Fibroblast of skin of right quadriceps (primary cell): ENCODE measurements at places on chromosomes 2 and 18.

GRCh38 chr2:237058423-237058822, 27.3 kb upstream of the COPS8 start:
- DNase-seq, result no peak

- no peak for DNase-seq
Measured at GRCh38 chr2:197914778-197915177, 110.4 kb downstream of the PLCL1 start.

- no peak for DNase-seq
Measured at GRCh38 chr18:79384151-79384807, 11.5 kb upstream of the NFATC1 start.

- DNase-seq, result peak; percentile 81
Measured at GRCh38 chr2:36530178-36530982, 67.6 kb downstream of the FEZ2 start.

DNA sequence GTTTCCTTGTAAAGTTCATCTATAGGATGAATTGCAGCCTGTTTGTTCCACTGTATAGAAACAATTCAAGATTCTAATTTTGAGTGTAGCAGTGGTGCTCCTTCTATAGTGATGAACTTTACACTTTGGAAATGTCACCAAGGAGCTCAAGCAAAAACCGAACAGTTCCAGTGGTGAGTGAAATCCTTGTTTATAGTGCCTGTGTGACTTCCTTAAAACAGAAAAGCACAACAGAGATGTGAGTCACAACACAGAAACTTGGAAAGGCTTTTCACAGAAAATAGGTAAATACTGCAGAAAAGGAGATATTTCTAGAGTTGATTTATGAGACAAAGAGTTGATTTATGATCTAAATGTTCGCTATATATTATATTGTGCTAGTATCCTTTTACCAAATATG, 482.0 kb downstream of the PTPRM start:
- no peak for DNase-seq

DNA sequence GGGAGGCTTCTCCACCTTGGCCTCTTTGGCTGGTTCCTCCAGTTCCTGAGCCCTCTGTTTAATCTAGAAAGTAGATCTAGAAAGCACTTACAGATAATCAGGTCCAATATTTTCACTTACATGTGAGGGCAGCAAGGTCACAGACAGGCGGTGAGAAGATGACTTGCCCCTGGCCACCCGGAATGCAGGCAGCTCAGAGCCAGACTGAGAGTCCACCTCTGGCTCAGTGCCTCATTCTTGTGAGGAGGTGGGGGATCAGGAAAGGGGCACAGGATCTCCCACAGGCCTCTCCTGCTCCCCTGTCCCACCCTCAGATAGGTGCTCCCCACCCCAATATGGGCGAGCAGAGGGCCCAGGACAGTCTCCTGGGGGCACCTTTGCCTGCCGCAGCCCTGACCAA, 5.8 kb downstream of the WNT6 start:
- DNase-seq, result no peak

GRCh38 chr2:20015482-20016083, 3.1 kb upstream of the MATN3 start:
- DNase-seq, result peak; percentile 55

GRCh38 chr2:44936275-44936674, 5.2 kb upstream of the SIX3 start:
- no peak for DNase-seq

GRCh38 chr18:40670668-40671375, 1284.2 kb upstream of the PIK3C3 start:
- no peak for DNase-seq

DNA sequence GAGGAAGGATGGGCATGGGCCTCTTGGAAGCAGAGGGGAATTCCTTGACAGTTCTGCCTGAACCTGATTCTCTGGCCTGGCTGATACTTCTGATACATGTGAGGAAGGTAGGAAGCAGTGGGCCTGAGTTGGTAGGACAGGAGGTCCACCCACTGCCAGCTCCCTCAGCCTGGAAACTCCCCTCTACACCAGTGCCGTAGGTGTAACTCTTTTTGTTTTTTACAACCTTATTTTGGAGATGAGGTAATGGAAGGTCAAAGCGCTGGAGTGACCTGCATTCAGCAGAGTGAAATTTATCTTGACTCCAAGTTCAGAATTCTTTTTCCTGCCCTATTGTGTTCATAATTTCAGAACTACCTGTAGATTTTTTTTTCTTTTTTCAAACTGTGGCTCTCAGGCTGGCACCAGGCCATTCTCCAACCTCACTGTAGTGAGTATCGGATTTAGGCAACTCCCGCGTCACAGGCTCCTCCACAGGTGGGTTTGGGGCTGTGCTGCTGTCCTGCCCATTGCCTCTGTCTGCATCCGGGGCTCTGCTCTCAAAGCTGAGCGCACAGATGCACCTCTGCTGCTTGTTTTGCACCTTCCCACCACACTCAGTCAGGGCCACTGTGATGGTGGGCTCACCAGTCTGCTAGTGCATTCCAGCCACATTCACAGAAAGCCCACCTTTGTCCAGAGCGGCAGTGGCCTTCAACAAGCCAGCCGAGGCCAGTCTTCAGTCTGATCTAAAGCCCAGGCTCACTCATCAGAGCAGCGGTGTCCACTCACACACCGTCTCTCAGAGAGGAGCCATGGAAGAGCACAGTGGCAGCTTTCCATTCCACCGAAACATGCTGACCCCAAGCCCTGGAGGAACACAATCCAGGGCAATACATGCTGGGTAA, 87.2 kb downstream of the UXS1 start:
- DNase-seq, result no peak

DNA sequence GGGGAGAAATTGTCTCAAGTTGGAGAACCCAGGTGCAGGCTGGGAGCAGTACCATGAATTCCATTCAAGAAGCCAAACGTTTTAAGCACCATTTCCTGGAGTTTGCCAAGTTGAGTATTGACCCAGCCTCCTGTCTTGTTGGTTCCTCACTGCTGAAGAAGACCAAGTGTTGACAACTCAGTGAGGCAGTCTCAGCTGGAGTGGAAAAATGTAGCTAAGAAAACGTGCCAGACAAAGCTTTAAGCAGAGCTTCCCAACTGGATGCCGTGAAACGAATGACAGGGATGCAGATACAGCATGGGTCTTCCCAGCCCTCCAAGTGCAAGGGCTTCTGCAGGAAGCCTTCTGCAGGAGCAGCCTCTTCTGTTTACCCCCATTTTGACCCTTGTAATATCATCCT, 778 bp upstream of the INPP1 start:
- DNase-seq, result no peak

DNA sequence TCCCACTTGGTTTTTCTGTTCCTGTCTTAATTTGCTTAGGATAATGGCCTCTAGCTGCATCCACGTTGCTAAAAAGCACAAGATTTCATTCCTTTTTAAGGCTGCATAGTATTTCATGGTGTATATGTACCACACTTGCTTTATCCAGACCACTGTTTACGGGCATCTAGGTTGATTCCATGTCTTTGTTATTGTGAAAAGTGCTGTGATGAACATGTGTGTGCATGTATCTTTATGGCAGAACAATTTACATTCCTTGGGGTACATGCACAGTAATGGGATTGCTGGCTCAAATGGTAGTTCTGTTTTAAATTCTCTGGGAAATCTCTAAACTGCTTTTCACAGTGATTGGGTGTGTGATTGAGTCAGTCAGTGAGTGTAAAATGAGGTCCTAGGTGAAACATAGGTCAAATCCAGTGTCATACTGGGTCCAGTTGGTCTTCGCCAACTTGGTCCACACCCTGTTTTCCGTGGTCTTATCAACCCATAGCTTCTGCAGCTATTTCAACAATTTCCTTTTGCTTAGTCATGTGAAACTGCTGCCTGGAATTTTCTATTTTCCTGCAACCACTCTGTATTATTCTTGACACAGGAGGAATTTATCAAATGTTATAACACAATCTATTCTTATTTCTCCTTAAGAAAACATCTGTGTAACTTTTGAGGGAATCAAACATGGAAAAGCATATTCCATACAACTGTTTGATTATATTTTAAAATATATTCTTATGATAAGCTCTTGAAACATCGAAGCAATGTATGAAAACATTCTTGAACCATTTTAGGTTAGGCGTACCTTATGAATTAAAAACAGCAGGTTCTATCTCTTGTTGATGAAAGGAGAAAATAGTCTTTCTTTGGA, 82.9 kb downstream of the ADCYAP1 start:
- peak; percentile 72 for DNase-seq

DNA sequence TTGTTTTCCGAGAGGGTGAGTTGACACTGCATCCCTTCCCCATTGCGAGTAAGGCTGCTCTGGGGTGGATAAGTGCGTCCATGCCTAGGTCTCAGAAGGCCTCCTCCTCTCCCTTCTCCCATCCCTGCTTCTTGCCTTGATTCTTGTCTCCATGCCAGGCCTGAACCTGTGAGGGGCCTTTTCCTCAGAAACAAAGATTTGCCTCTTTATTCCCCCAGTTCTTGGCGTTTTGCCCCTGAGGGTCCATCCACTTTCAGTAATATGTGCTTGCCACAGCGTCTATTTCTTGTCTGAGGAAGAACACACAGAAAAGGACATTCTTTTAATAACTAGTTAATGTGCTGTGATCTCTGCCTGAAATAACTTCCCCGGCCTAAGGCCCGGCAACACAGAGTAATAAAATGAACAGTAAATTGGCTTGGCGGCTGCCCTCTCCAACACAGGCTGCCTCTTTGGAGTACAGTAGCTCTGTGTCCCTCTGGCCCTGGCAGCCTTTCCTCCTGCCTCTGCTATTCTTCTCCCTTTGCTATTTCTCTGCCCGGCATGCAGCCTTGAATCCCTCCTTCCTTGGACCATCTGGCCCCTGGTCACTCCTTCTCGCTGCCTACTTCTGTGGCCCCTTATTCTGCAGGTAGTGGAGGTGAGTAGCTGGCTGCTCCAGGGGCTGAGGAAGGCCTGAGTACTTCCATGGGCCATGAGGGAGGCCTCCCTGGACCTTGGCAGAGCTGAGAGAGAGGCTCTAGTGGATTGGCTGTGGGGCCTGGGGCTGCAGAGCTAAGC, 4.4 kb downstream of the EHD3 start:
- no peak for DNase-seq

DNA sequence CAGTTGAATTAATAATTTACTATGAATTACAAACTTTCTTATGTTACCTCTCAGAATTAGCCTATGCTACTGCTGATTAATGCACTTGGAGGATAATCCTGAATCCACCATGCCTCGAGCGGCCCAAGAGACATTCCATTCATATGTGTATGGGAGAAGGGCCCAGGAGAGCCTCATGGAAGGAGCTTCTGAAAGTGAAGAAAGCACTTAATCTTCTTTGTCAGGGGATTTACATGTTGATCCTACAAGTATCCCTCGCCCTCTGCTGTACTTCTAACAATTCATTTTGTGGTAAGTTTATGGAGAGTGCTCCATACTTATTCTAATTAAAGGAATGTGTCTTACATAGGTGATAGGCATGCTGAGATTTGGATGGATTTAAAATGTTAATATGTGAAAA, 1189.1 kb upstream of the NXPH2 start:
- no peak for DNase-seq

DNA sequence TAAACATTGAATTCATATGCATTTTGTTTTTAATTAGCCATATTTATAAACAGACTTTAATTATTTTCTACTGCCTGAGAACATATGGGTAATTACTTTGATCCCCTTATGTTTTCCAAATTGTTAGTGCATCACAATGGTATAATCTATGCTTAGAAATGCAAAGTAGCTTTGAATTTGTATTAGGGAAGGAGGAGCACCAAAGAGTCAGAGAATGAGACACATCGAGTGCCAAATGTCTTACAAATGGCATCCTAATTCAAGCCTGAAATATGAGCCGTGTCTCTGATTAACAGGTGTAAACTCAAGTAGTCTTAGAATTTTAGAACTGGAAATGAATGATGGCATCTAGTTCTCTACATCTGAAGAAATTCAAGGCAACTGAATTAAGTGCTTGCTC, 8.7 kb upstream of the HNMT start:
- DNase-seq, result no peak

DNA sequence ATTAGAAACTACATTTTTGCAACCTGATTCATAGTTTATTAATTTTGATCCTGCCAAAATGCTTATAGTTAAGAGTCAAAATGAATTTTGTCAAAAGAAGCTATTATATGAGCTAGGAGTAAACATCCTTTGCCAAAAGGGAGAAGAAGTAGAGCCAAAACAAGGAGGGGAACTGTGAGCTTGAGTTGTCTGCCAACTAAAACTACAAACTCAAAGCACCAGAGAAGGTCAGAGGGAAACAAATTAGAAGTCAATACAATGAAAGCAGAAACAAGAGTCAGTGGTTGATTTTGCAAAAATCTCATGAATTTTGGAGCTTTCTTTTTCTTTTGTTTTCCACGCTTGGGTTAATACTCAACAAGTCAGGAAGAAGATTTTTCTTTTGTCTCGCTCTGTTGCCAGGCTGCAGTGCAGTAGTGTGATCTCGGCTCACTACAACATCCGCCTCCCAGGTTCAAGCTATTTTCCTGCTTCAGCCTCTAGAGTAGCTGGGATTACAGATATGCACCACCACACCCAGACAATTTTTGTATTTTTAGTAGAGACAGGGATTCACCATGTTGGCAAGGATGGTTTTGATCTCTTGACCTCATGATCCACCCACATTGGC, 508.5 kb downstream of the RIT2 start:
- no peak for DNase-seq

DNA sequence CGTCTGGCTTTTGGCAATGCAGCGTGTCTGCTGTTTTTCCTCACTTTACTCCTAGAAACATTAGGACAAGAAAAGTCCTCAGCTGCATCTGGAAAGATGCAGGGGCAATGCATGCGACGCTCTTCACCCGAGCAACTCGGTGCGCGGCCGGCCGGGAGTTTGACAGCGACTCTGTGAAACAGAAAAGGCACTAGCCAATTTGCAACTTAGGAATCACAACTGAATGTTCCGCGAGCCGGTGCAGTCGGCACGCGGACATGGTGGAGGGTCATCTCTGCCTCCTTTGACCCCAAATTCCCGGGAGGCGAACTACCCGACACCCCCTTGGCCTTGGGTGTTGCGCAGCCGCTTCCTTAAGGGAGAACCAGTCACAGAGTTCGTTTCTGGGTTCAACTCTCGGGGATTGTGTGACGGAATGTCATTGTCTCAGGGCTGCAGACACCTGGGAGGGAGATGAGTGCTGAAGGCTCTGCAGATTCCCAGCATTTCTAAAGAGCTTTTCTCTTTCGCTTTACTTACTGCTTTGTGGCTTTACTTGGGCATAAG, 9.8 kb downstream of the NR4A2 start:
- no peak for DNase-seq

DNA sequence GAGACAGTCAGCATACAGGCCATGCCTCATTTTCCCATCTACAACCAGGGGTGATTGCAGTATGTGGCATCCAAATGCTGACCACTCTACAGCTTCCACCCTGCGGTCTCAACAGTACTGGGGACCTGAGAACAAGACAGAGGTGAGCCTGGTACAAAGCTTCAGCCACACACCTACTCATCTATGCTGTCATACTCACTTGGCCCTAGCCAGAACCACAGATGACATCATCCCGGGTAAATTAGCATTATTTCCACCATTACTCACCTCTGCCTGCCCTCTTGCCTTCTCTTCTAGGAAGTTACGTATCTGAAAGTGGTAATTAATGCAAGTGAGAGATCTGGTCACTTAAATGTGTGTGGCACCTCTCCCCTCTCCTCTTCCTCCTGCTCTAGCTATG, 208.2 kb upstream of the ARL4C start:
- DNase-seq, result peak; percentile 51
